ENCODE measurements at places on chromosomes 3 and 15. TPM values are rescaled to one million over a fixed set of nuclear protein-coding genes. Genes with fewer than 3 reads are reported as not detected.

Gene BCHE
- 36.5 TPM for total RNA-seq

Gene PFN2
- 4.2 TPM for total RNA-seq

Gene RPUSD2
- total RNA-seq: 7.4 TPM

Gene ACKR4
- total RNA-seq: 1.3 TPM

Gene GOLGA6L7
- not detected for total RNA-seq

Gene MEGF11
- total RNA-seq: not detected

Gene GRK7
- not detected for total RNA-seq

Gene FBXW12
- not detected for total RNA-seq

Gene PLA1A
- 3.5 TPM for total RNA-seq

Gene GTF2A2
- 51.2 TPM for total RNA-seq

Gene SEMA6D
- 0.44 TPM for total RNA-seq

Gene LRRC31
- total RNA-seq: not detected

Gene ZXDC
- 8.7 TPM for total RNA-seq

Gene ITIH1
- not detected for total RNA-seq

Gene FETUB
- not detected for total RNA-seq

Gene DLEC1
- total RNA-seq: not detected

Gene KCNAB1
- total RNA-seq: 0.65 TPM

Gene CIP2A
- total RNA-seq: 5.0 TPM

Gene LRRIQ4
- total RNA-seq: not detected

Gene MESP1
- 0.22 TPM for total RNA-seq

Gene RASGRP1
- under 0.01 TPM for total RNA-seq

Gene CCRL2
- total RNA-seq: 0.40 TPM

Gene HRG
- total RNA-seq: not detected

Gene CHRM5
- total RNA-seq: 0.20 TPM

Gene NRG4
- total RNA-seq: not detected

Gene TRPM1
- not detected for total RNA-seq

Data from lung microvascular endothelial cell (primary cell).